CD4-positive, alpha-beta T cell (primary cell): ENCODE measurements at places on chromosomes 1 and 21.

- DNase-seq = no peak
These were observed 1577.4 kb downstream of the KCNT2 start for GRCh38 chr1:195030793-195031192.

GRCh38 chr1:43414634-43415223 is 25.0 kb downstream of the SZT2 start:
- DNase-seq = peak; percentile 71

- no peak for DNase-seq
These were observed 2.4 kb upstream of the NAV1 start for GRCh38 chr1:201536558-201536957.

GRCh38 chr1:36955016-36955415 is 79.3 kb downstream of the GRIK3 start:
- no peak for DNase-seq

- DNase-seq = no peak
These were observed 122.2 kb downstream of the NRDC start for GRCh38 chr1:51756290-51756689.

DNA sequence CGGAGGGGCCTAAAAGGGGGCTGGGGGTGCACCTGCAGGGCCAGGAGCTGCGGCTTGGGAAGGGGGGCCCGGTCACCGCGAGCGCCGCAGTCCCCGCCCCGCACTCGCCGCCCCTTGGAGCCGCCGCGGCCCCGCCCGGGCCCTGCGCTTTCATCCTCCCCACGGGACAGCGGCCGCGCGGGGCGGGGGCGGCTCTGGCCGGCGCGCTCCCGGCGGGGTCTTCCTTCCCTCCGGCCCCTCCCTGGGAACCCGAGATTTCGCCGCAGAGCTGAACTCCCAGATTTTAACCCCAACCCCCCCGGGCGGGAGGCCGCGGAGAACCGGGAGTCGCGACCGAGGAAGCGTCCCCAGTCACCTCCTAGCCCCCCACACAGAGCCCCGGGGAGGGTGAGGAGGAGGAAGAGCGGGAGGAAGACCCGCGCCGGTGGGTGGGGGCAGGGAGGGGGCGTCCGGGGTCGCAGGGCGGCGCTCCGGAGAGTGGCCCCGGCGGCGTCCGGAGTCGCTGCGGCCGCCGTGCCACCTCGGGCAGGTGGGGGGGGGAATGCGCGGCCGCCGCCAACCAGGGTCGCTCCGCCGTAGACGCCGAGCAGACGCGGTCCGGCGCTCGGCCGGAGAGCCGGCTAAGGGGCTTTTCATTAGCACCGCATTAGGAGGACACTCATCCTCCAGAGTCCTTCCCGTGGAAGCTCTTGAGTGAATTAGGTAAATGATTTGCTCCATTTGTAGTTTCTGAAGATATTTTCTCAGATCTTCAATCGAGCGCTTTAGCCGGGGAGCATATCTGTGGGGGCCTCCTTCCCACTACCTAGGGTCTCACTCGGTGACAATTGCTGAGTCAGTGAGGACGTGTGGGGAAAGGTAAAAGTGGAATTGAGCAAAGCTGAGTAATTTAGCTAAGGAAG is 31.6 kb upstream of the NFIA start:
- DNase-seq = no peak

DNA sequence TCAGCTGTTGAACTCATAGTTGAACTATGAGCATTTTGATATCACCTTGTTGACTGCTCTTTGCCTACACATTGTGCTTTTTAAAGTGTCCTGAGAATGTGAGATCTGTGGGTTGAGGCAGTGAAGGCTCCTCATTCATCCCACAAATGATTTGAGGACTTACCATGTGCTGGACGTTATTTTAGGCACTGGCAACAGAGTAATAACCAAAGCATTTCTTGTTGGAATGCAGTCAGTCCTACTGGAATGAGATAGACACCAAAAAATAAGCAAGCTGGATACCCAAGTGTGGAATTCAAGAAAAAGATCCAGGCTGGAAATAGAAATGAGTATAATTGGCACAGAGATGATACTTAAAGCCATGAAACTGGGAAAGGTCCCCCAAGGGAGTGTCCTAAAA is 73.4 kb downstream of the ZP4 start:
- DNase-seq = no peak

DNA sequence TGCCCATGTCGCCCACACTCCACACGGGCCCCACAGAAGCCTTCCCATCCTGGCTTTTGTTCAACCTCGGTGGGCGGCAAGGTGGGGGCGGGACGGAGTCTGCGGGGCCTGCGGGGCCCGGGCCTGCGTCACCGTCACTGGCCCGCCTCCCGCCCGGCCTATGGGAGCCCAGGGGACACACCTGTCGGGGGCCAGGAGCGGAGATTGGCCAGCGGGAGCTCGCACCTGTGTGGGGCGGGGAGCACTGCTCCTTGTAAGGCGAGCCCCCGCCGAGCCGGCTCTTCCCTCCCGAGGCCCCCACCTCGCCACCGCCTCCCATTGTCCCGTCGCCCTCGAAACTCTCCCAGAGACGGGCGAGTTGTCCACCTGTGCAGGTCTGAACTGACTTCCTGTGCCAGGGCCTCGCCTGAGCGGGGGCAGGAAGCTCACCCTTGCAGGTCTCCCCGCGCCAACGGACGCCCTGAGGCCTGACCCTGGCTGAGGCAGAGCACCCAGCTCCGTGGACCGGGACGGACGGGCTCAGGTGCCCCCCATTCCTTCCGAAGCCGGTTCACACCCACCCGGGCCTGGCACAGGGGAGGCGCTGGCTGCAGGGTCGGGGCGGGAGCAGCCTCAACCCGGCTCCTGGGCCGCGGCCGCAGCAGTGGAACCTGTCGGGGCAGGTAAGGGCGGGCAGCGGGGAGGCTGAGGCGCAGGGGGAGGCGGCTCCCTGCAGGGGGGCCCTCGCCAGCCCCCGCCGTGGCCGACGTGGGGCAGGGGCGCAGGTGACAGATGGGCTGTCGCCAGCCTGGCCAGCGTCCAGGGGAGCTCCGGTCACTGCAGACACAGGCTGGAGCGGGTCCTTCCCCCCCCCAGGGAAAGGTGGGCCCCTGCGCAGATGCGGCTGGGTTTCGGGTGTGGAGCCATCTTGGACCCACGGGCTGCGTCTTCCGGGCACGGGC is 10.8 kb upstream of the TTLL10 start:
- no peak for DNase-seq

GRCh38 chr1:8232036-8232757 is 85.7 kb upstream of the SLC45A1 start:
- no peak for DNase-seq

GRCh38 chr1:6691507-6691906 is 10.1 kb downstream of the DNAJC11 start:
- no peak for DNase-seq

DNA sequence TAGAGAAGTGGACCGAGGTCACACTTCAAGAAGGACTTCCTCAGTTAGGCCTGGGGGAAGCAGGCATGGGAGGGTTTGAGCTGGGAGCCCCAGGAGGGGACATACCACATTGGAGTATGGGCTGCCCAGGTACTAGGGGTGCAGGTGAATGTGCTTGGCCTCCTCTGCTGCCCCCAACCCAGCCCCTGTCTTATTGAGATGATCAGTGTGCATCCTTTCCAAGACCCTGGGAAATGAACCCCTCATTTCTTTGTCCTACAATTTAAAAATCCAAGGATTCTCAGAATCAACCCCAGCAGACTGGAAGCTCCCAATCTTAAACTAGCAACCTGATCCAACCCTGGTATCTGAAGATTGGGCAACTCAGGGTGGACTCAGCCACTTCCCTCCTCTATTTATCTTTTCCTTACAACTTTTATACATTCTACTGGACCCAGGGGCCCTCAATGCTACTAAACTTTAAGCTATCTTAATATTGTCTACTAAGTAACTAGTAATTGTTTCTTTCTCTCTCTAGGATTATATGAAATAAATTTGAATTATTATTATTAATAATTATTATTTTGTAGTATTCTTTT is 9.1 kb downstream of the MEX3A start:
- DNase-seq = no peak

GRCh38 chr1:24776821-24777220 is 31.6 kb downstream of the CLIC4 start:
- no peak for DNase-seq

- DNase-seq = no peak
These were observed 342.5 kb downstream of the ADGRL2 start for GRCh38 chr1:82143108-82143833.

GRCh38 chr1:154221278-154222001 is 685 bp downstream of the UBAP2L start:
- DNase-seq = peak; percentile 89

- DNase-seq = no peak
These were observed 10.6 kb downstream of the URB1 start for GRCh38 chr21:32382108-32382644.

DNA sequence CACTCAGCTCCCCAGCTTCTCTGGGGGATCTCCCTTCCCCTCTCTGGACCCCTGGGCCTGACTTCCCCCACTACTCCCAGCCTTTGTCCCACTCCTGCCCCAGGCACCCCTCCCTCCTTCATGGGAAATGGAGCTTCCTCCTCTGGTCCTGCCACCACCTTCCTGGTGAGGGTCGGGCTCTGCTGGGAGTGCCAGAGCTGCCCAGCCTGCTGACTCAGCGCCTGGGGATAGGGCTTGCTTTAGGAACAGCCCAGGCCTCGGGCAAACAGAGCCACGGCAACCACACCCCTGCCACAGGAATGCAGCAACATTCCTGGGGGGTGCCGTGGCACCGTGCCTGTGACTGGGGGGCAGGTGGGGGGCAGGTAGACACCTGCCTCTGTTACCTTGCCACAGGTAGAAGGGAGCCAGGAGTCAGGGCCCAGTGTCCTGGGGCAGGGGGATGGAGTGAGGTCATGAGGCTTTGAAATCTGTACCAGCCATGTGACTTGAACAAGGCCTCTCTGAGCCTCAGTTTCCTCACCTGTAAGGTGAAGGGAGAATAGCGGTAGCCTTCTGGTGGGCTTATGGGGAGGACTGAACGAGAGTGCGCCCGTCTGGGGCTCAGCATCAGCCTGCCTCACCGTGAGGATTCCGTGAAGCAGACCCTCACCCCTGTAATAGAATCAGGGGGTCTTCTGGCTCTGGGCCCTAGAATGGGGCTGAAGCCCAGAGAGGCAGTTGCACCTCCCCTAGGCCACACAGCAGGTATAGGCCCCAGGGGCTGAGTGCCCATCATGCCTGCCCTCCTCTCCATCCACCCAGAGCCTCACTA is 17.8 kb upstream of the EPHA2 start:
- no peak for DNase-seq

DNA sequence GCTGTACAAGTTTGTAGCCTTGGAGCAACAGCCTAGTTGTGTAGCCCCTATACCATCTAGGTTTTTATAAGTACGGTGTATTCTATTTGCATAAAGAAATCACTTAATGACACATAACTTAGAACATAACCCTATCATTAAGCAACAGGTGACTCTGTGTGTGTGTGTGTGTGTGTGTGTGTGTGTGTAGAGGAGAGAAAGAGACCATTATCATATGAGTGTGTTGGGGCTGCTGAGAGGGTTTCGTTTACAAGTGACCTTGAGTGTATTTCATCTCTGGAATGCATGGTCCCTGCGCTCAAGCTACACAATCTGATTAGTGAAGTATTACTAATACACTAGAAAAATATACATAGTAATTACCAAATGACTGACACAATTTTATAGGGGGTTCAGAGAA is 115.1 kb downstream of the RABGAP1L start:
- no peak for DNase-seq

GRCh38 chr1:78153092-78153736 is 107.4 kb downstream of the GIPC2 start:
- no peak for DNase-seq

DNA sequence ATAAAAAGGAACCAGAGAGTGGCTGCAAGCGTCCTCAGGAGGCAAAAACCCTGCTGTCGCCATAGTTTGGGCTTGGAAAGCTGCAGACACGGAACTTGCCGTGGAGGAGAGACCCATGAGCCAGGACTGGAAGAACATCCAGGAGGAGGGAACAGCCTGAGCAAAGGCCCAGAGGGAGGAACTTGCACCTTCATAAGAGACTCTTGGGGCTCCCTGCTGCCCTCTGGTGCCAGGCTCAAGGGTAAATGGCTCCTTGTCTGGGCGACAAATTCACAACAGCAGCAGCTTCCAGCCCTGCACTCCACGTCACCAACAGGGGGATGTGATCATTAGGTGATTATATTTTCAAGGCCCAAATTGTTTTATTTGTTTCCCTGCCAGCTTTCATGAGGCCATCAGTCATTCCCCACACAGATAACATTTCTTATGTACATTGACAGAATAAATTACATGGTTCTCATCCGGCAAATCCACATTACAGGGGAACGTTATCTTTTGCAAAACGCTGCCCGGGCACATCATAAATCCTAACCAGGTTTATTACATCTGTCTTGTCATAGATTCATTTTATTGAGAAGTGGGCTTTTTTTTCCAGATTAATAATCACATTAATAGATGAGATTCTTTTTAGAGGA is 143.0 kb upstream of the GRIK3 start:
- no peak for DNase-seq

- DNase-seq = no peak
These were observed 10.4 kb downstream of the ZNF697 start for GRCh38 chr1:119637710-119638109.

- no peak for DNase-seq
These were observed 11.1 kb upstream of the GJA5 start for GRCh38 chr1:147771226-147772125.

- DNase-seq = no peak
These were observed 31.2 kb downstream of the UBR4 start for GRCh38 chr1:19178734-19179398.

- peak; percentile 79 for DNase-seq
These were observed 40.8 kb downstream of the PTPRC start for GRCh38 chr1:198679535-198680173.

DNA sequence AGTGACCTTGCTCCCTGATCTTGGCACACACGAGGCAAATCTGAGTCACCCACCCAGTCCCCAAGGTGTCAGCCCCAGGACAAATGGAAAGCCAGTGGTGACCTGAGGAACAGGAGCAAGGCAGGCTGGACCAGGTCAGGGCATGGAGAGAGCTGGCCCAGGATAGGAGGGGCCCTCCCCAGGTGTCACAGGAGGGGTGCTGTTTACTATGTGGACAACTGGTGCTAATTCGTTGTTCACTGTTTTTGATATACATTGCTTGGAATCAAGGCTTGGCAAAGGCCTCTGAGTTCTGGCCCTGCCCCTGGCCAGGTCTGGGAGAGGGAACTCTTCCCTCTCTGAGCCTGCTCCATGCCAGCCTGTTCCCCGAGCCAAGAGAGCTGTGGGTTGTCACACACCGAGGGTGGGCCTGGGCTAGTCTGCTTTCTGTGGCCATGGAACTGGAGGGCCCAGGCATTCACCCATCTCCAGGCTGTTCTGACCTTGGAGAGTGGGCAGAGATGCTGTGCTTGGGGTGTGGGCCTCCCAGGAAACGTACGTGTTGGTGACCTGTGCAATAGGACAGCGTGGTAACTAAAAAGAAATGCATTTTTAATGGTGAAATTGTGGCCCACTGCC is 41.8 kb downstream of the CRYAA start:
- DNase-seq = no peak

- no peak for DNase-seq
These were observed 1.8 kb upstream of the FCRL6 start for GRCh38 chr1:159800177-159800930.

DNA sequence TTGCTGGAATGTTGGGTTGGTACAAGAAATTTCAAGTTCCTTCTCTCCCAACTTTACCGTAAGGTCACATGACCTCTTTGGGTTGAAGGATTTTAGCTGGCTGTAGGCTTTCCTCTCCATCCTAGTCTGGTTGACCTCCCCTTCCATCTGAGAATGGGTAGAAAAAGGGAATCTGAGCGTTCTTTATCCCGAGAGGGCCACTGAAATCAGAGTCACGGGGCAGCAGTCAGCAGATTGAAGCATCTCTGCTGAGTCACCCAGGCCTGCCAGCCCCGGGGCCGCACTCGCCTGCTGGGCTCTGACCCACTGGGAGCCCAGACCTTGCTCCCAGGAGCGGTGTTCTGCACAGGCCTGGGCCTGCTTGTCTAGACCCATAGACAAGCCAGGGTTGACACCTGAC is 31.0 kb downstream of the TMCC2 start:
- no peak for DNase-seq
